T-cell (primary cell): ENCODE measurements at places on chromosomes 11 and 22.

GRCh38 chr11:58775066-58775708 lies 43.4 kb upstream of the GLYAT start:
- no peak for DNase-seq

DNA sequence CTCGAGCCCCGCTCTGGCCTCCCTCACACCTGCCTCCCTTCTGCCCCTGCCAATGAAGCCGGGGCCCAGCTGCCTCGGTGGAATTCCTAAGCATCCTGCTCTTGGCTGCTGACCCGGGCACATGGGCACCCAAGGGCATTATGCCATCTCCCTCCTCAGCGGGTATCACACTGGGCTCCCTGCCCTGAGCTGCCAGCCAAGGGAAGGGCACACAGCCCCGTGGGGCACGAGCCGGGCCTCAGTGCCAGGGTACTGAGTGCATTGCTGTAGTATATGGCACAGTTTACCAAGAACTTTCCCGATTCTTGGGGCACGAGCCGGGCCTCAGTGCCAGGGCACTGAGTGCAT lies 43.8 kb upstream of the JAM3 start:
- DNase-seq, result no peak

DNA sequence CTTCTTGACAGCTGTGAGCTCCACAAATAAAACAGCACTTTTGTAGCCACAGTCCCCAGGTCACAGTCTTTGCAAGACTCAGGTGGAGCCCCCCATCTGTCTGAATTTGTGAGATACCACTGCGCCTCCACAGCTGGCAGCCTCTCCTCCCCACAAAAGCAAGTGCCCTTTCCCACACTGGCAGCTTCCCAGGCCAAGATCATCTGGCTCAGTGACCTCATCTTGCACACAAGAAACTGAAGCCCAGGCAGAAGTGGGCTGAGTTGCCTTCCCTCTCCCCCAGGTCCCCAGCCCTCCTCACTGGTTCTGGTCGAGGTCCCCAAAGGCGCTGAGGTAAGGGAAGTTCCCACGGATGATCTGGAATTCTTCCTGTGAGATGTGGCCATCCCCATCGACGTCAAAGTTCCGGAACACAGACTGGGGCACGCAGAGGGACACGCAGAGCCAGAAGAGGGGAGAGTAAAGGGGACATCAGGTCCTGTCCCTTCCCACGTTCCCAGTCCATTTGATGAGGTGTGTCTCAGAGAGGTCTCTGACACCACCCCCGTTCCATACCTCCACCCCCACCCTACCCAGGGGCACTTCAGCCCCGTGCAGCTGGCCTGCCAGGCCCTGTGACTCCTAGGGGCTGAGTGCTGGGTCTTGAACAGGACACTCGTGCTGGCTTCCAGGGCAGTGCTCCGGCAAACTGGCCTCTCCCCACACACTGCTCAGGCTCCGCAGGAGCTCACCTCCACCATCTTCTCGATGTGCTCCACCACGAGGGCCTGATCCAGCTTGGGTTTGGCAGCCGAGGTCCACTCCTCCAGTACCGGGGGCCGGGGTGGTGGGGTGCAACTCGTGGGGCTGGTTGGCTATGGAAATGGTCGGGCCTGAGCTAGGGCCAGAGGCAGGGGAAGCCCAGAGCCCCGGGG lies 8.9 kb downstream of the RASGRP2 start:
- DNase-seq, result no peak

DNA sequence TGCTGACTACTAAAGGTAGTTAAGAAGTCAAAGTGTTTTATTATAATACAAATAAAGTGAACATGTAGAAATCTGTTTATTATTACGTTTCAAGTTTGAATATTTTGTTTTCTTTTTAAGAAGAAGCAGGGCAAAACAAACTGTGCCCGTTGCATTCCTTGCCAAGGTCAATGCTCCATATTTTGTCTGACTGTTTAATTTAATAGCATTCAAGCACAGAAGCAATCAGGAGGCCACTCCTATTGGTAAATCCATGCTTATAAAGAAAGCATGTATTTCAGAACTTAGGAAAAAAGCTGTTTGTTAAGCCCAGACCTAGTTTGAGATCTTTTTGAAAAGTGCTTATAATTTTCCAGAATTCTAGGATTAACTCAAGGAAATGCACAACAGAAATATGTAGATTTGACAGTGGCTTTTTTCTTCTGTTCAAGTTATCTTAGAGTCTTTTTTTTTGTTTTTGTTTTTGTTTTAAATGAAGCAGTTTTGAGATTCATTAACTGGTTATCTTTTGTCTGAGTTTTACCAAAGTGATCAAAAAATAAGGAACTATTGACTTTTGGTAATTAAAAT lies 51.7 kb downstream of the ARHGAP42 start:
- DNase-seq, result no peak

DNA sequence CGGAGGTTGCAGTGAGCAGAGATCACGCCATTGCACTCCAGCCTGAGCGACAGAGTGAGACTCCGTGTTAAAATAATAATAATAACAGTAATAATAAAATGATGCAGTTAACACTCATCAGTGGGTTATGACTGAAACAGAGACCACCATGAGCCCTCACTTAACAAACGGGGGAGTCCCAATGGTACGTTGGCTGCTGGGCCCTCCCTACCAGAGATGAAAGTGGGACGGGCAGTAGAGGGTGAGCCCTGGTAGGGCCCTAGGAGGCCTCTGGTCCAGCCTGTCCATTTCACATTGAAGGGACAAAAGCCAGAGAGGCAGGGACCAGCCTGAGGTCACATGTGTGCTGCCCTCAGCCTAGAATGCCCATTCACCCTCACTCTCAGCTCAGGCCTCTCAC lies 13.7 kb upstream of the KIAA0930 start:
- no peak for DNase-seq

GRCh38 chr11:82858556-82859091 lies 41.6 kb downstream of the PRCP start:
- DNase-seq, result no peak

- no peak for DNase-seq
Measured at GRCh38 chr11:33779849-33780528, 5.7 kb upstream of the FBXO3 start.

DNA sequence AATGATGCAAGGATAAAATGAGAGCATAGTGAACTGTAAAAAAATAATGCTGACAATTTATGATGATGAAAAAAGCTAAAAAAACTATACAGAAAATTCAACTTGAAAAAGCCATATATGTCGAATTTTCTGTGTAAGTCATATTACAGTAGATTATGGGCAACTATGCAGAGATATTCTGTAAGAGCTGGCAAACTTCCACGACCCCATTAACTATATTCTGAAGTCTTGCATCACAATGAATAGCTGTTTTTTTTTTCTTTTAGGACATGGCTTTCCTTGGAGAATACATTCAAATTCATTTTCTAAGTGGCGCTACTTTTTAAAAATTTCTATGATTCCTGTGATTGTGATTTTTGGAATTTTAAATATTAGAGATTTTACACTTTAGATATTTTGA lies 18.4 kb downstream of the PSMD13 start:
- DNase-seq, result no peak

DNA sequence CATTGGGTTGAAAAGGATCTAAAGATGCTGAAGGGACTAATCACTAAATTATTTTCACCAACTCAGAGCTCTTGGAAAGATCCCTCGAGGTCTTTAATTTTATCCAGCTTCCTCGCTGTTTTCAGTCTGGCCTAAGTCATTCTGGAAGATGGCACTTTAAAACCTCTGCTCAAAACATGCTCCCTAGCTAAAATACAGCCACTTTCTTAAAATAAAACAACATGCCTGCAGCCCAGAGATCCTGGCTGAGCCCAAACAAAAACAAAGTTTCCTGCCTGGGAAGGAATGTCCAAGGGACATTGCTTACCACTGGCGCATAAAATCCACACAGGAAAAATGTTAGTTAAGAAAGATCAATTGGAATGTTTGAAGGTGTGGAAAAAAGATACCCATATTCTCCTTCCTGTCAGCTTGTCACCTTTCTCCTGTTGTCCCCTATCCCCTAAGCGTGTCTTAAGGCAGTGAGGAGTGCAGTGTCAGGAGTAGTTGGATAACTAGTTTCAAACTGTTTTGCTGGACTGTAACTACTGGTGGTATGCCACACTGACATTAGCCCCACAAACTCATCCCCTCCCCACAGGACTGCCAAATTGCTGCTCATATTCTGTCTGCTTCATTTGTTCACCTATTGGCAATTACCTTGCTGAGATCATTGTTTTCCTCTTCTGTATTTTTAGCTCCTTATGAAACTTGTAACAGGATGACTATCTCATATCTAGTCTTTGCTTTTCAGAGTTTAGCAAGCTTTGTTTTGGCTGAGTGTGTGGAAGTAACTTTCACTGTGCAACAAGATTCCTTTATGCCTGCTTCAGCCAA lies 108.3 kb upstream of the SESN3 start:
- DNase-seq, result no peak

DNA sequence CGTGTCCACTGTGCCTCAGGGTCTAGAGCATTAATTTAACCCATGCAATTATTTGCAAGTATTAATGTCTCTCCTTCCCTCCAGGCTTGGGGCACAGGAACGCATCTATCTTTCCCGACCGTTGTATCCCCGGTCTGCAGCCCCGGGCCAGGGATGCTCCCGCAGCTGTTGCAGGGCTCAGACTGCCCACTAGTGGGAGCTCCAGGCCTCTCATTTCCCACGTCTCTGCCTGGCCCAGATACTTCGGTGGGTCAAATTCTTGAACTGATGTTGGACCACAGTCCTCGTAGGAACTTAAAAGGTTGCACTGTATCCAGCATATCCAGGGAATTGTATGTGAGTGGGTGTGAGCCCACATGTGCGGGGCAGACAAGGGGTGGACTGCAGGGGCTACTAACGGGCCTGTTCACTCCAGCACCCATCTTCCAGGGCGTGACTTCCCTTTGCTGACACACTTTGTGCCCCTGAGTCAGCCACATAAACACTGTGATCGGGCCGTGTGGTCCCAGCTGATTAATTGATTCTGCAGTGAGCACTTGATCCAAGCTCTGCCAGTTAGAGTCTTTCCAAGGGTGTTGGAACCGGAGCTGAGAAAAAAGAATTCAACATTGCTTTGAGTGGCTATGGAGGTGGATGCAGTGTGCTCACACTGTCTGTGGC lies 451.3 kb downstream of the TBC1D22A start:
- no peak for DNase-seq

DNA sequence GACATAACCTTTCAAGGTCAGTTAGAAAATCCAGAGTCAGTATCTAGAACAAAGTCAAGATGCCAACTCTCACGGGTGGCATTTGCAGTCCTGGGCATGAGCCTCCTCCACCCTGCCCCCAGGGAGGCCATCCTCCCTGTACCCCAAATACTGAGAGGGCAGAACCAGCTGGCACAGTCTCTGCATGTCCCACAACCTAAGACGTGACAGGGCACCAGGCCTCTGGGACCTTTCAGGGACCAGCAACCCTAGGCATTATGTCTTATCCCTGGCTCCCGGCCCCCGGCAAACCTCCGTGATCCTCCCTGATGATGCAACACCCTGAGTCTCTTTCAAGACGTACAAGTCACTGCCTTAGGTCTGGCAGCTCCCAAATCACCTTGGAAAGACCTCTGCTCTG lies 2.0 kb downstream of the MB start:
- no peak for DNase-seq

DNA sequence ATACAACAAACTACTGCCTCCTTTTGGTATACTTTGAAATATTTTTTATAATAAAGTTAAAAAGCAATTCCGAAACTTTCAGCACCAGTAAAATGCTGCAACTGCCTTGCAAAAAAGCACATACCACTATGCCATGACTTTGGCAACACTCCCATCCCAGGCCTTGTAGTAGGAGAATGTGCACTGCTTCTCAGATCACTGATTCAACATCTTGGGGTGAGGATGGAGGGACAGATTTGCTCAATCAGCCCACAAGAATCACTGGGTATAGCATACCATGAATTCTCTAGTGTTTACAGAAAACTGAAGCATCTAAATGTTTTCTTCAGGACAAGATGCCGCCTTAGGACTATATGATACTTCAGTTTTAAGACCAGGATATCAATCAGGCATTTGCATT lies 14.9 kb downstream of the EIF4ENIF1 start:
- DNase-seq, result no peak

- DNase-seq, result no peak
Measured at GRCh38 chr11:133697603-133698180, 147.6 kb downstream of the SPATA19 start.

DNA sequence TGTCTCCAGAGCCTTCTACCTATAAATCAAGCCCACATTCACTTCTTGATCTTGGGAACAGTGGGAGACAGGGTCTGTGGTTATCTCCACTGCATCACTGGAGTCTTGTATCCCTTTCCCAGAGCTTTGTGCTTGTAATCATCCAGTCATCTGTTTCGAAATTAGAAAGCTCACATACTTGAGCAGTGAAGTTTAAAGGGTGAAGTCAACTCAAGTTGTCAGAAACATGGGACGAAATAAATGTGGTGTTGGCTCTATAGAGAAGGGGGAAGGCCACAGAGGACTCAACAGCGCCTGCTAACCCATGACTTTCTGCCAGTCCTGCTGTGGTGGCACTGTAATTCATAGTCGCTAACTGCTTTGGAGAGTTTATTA lies 197.5 kb downstream of the DBX1 start:
- DNase-seq, result no peak

DNA sequence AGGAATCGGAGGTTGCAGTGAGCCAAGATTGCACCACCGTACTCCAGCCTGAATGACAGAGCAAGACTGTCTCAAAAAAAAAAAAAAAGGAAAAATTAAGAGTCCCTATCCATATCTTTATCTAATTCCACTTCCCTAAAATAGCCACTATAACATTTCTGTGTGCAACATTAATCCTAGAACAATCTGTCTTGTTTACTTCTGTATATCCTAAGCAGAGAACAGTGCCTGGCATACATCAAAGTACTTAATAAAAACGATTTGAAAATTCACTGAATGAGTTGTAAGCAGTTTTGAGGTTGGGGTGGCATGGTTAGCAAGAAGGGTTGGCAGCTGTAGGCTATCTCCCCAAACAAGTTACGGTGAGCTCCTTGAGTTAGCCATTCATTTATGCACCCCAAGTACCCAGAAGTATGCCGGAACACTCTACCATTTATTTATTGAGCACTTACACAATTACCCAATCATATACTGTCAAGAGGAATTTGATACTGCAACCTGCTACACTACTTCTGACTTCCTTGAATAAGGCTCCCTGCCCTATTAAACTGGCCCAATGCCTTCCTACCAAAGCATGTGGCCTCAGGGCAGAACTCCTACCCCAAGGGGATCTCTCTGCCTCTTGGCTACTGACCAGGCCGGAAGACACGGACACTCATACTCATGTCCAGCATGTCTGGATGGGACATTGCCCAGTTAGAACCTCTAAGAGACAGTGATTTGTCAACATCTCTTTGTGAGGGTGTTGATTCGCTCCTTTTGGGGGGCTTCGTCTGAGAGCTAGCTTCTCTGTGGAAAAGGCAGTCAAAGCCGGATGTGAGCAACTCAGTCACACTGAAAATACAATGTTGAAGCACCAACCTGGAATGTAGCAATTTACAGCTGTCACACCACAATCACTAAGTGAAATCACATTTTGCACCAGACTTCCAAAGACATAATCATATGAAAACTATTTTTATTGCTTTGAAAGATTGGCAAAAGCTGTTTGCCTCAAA lies 16.3 kb upstream of the TMEM41B start:
- DNase-seq, result no peak

DNA sequence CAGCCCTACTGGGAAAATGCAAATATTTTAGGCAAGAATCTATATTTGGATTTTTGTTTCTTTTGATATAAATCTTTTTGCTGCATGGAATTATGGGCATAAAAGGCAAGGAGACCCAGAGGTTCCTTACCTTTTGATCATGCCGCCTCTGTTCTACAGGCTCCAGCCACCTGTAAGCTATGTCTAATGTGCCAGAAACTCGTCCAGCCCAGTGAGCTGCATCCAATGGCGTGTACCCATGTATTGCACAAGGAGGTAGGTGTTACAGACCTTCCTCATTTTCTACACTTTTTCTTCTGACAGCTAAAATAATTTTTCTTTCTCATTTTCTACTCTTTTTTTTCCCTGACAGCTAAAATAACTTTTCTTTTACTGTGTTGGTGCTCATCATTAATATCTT lies 8.2 kb upstream of the BACE1-AS start:
- DNase-seq, result no peak
